ENCODE measurements at places on chromosomes 7 and 10.

DNA sequence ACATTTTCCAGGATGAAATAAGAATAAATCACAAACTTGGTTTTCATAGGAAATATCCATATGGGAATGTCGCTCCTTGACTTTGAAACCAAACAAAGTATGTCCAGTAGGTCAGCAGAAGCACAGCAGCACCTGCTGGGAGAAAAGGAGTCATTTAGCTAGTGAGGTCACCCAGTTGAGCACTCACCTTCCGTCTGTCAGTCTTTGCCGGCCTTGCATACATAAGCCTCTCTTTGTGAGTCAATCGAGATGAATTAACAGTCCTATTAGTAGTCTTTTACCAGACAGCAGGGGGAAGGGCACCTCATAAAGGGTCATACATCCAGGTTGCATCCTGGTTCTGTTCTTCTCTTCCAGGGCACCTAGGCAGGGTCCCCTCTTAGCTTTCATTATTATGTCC, 232.5 kb upstream of the FZD1 start:
- no peak for DNase-seq

DNA sequence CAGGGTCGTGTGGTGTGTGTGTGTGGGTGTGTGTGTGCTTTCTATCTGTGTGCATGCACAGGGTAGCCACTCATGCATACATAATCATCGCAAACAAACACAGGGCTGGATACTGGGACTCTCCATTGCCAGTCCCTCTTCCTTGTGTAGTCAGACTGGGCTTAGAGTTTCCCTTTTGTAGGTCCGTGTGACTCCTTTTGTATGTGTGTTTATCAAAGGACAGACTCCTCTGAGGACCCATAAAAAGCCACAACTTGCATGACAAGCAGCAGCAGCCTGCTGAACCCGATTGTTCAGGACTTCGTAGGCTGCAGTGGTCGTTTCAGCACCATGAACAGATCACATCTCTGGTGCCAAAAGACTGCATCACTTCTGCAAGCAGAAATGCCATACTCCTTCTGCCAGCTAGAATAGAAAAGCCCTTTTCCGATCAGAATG, 895 bp downstream of the VSTM2A start:
- DNase-seq: no peak

GRCh38 chr10:132178672-132179545, 7.8 kb upstream of the DPYSL4 start:
- no peak for DNase-seq

DNA sequence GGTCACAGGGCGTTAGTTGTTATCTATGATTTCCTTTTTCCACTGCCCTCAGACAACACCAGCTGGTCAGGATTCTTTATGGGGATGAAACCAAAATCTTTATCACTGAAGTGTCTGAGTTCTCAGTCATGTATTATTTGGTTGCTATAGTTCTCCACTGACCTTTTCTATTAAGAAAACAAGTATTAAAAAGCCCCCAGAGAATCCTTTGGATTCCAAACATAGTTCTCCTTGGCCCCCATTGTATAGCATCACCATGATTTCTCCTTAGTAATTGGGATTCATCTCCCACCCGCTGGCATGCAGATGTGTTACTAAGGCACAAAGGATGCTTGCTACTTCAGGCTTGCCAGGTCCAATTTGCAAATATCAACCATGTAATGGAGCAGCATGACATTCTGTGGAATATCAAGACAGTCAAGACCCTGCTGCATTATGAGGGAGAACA, 94.3 kb downstream of the IQUB start:
- no peak for DNase-seq

GRCh38 chr10:123746942-123747341, 80.8 kb downstream of the GPR26 start:
- DNase-seq: no peak

DNA sequence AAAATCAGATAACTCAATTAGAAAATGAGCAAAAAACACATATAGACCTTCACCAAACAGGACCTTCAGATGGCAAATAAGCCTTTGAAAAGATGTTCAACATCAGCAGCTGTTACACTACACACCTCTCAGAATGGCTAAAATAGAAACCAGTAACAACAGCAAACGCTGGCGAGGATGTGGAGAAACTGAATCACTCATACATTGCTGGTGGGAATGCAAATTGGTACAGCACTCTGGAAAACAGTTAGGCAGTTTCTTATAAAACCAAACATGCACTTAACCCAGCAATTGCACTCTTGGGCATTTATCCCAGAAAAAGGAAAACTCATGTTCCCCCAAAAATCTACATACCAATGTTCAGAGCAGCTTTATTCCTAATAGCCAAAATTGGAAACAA, 37.7 kb upstream of the SMARCD3 start:
- DNase-seq: no peak

GRCh38 chr7:95553939-95554338, 42.4 kb downstream of the PDK4 start:
- DNase-seq: no peak

DNA sequence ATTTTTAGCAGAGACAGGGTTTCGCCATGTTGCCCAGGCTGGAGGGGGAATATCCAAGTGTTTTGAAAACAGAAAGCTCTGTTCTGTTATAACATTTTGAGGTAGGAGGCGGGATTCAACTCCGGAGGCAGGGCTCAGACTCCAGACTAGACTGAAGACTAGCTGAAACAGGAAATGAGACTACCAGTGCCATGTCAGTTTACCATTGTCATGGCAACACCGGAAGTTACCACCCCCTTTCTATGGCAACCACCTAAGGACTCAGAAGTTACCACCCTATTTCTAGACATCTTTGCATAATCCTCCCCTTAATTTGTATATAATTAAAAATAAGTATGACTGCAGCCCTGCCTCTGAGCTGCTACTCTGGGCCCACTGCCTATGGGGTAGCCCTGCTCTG, 1069.1 kb upstream of the AUTS2 start:
- DNase-seq: no peak

GRCh38 chr7:2164646-2165045, 68.1 kb downstream of the MAD1L1 start:
- DNase-seq: no peak

GRCh38 chr7:17787257-17787656, 153.0 kb downstream of the SNX13 start:
- no peak for DNase-seq

GRCh38 chr7:151607464-151607867, 87.8 kb upstream of the RHEB start:
- no peak for DNase-seq

- DNase-seq: no peak
These were observed 539.7 kb downstream of the GATA3 start for GRCh38 chr10:8594176-8594575.

DNA sequence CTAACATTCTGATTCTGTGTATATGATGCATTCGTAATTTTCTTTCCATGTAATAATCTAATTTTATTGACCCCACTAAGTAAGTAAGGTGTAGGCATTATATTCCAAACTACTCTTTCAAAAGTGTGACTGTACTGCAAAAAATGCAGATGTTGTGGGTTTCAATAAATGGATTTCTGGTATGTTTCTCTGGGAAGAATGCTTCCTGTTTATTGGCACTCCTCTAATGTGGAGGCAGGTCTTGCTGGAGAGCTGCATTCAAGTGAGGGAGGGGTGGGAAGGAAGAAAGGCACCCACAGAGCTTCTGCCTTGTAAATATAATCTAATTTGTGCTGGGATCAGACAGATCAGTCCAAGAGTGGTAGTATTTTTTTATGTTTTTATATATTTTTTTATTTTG, 23.9 kb downstream of the ST7 start:
- no peak for DNase-seq

- no peak for DNase-seq
These were observed 36.9 kb downstream of the AKR1B1 start for GRCh38 chr7:134422008-134422407.

- DNase-seq: no peak
These were observed 4.8 kb upstream of the EVX1 start for GRCh38 chr7:27237735-27238334.

DNA sequence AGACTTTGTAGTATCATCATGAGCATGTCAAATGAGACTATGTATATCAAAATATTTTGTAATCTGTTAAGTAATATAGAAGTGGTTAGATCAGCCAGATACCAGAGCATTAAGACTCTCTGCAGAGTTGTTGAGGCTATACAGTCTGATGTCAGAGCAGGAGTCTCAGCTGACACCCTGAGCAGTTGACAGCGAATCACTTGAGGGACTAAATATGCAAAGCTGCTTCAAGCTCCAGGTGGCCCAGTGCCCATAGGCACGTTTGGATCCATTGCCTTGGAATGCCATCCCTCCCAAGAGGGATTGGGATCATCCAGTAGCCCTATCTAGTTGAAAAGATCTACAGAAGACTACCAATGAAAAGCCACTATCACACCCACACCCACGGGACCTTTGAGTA, 210.2 kb downstream of the TAX1BP1 start:
- no peak for DNase-seq

DNA sequence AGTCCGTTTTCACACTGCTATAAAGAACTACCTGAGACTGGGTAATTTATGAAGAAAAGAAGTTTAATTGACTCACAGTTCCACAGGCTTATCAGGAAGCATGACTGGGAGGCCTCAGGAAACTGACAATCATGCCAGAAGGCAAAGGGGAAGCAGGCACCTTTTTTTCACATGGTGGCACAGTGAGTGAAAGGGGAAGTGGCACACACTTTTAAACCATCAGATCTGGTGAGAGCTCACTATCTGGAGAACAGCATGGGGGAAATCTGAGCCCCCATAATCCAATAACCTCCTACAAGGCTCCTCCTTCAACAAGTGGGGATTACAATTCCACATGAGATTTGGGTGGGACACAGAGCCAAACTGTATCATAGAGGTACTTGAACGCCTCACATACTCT, 30.0 kb downstream of the AGR3 start:
- no peak for DNase-seq

- DNase-seq: no peak
These were observed 48.5 kb upstream of the GLCCI1 start for GRCh38 chr7:7920056-7920455.

GRCh38 chr10:27344568-27345454, 104.2 kb upstream of the ACBD5 start:
- DNase-seq: peak; percentile 47

- no peak for DNase-seq
These were observed 724.0 kb upstream of the FZD8 start for GRCh38 chr10:36366065-36366464.

- DNase-seq: no peak
These were observed 197.8 kb upstream of the TMEM72 start for GRCh38 chr10:44713307-44713706.

- DNase-seq: no peak
These were observed 275.2 kb downstream of the LRRTM3 start for GRCh38 chr10:67200913-67201564.

- no peak for DNase-seq
These were observed 37.9 kb downstream of the SKIDA1 start for GRCh38 chr10:21487416-21488180.

GRCh38 chr7:73831834-73832651, 1.2 kb downstream of the CLDN4 start:
- DNase-seq: no peak

- DNase-seq: no peak
These were observed 139.4 kb downstream of the MAD1L1 start for GRCh38 chr7:2093215-2093842.

DNA sequence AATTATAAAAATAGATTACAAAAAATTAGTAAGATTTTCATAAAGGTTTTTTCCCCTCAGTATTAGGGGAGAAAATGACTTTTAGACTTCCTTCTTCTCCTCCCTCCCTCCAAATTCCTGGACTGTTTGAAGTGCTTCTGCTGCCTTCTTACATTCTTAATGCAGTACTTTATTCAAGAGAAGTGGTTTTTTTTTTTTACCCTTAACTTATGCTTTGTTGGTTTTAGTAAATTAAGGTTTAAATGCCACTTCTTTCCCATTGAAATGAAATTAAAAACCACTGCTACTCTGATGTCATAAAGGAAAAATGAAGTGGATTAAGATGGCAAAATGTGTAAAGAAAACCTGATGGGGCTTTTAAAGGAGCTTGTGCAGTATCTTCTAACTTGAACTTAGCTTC, 140.7 kb downstream of the VTI1A start:
- DNase-seq: no peak

DNA sequence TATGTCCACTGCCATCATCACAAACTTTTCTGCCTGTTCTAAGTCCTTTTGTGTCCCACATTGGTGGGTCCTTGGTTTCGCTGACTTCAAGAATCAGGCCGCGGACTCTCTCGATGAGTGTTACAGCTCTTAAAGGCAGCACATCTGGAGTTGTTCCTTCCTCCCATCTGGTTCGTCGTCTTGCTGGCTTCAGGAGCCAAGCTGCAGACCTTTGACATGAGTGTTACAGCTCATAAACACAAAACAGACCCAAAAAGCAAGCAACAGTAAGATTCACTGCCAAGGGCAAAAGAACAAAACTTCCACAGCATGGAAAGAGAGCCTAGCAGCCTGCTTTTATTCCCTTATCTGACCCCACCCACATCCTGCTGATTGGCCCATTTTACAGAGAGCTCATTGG, 30.2 kb downstream of the ASNS start:
- DNase-seq: no peak

- no peak for DNase-seq
These were observed 147.8 kb upstream of the GPR22 start for GRCh38 chr7:107322015-107322414.

- no peak for DNase-seq
These were observed 147.9 kb downstream of the DGKB start for GRCh38 chr7:14754631-14755030.

DNA sequence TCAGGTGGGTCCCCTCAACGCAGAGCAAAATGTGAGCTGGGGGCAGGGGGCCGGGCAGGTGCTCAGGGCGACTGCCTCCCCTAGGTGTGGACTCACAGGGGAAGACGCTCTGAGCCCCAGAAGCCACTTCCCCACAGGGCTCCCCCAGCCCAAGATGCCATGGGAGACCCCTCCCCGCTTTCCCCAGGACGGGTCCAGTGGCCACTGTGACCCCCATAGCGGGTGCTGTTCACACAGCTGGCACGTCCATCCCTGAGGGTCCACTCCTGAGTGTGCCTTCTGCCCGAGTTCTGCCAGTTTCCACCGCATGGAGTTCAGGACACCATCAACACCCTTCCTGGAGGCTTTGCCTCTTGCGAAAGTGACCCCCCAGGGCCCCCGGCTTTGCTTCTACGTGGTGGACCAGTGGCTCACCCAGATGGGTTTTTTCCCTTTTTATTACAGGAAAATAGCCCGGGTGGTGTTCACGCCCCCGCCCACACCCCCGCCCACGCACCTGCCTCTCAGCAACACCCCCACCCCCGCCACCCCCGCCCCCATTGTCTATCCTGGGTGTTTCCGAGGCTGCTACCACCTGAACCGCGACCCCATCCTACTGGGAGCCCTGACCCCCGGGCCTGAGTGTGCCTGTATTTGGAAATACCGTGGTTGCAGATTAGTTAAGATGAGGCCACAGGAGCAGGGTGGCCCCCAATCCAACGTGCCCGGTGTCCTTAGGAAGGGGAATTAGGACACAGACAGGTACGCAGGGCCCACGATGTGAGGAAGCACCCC, 32.0 kb downstream of the ADAP1 start:
- no peak for DNase-seq

- DNase-seq: no peak
These were observed 699 bp downstream of the GHITM start for GRCh38 chr10:84140036-84140379.

GRCh38 chr7:151385626-151386300, 24.1 kb downstream of the WDR86 start:
- DNase-seq: no peak

GRCh38 chr7:122315507-122316466, 11.2 kb upstream of the FEZF1 start:
- no peak for DNase-seq

Data from GM12878 (cell line).